ENCODE measurements at places on chromosomes 2 and 18. TPM values are rescaled to one million over a fixed set of nuclear protein-coding genes. Genes with fewer than 3 reads are reported as not detected.

ATG4B gene
- total RNA-seq, result 93.0 TPM

ABCG8 gene
- 1.6 TPM for total RNA-seq

DNA sequence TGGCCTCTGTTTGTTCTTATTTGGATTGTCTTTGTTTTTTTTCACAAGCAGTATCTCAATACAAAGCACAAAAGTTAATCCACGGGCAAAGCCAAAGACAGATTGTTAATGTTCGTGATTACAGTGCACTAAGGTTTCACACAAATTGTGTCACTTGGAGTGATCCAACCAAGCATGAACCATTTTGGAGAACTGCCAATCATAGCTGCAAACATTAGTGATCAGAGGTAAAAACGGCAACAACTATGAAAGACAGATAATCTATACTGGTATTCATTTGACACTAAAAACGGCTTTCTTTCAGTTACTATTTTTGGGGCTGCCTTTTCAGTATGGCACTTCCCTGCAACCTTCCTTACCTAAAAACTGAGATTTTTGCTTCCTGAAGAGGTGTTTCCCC is 213.1 kb upstream of the GULP1 start:
- DNase-seq, result no peak

DNA sequence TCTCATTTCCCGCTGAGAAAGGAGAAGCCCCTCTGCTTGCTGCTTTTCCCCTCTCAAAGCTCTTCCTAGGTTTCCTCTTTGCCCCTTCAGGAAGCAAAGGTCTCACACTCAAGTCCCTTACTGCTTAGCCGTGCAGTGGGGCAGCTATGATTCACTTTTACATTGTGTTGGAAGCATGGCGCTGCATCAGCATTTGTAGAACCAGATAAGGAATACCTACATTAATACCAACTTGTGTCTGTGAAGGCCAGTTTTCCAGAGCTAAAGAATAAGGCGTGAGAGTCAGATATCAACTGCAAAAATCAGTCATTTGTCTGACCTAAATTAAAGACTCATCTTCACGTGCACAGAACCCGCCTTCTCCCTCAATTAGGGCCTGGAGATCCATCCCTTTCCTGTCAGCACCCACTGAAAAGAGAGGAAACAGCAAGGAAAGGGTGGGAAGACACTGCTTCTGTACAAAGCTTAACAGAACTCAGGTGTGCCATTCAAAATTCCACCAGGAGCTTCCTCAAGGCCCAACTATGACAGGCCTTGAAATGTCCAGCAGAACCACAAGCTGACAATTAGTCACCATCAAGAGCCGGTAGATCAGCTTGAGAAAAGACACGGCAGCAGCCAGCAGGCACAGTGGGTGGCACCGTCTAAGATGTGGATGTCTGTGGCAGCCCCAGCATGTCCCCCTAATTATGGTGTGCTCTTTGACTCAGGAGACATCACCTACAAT is 16.1 kb upstream of the XDH start:
- no peak for DNase-seq

DNA sequence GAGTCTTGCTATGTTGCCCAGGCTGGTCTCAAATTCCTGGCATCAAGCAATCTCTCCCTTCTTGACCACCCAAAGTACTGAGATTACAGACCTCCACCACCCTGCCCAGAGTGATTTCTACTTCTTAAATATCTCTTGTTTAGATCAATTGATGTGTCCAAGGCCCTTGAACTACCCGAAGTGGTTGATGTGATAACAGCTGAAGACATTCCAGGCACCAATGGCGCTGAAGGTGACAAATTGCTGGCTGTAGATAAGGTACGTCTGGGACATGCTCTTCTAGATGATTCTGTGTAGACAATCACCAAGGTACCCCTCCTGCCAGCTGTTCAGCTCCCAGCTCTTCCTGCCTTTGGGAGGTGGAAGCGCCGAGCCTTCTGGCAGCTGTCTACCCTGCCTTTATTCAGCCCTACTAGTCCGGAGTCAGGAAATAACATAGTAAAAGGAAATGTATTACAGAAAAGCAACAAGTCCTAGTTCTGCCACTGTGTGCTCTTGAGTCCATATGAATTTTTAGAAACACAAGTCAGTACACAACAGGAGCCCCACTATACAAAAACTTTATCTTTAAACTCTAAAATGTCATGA is 61.3 kb upstream of the BZW1 start:
- no peak for DNase-seq

GRCh38 chr2:182715121-182715891 is 751 bp upstream of the DNAJC10 start:
- no peak for DNase-seq

- no peak for DNase-seq
Measured at GRCh38 chr18:74062037-74062436, 85.6 kb downstream of the FBXO15 start.

- no peak for DNase-seq
Measured at GRCh38 chr2:72916743-72917137, 579 bp upstream of the EMX1 start.

DNA sequence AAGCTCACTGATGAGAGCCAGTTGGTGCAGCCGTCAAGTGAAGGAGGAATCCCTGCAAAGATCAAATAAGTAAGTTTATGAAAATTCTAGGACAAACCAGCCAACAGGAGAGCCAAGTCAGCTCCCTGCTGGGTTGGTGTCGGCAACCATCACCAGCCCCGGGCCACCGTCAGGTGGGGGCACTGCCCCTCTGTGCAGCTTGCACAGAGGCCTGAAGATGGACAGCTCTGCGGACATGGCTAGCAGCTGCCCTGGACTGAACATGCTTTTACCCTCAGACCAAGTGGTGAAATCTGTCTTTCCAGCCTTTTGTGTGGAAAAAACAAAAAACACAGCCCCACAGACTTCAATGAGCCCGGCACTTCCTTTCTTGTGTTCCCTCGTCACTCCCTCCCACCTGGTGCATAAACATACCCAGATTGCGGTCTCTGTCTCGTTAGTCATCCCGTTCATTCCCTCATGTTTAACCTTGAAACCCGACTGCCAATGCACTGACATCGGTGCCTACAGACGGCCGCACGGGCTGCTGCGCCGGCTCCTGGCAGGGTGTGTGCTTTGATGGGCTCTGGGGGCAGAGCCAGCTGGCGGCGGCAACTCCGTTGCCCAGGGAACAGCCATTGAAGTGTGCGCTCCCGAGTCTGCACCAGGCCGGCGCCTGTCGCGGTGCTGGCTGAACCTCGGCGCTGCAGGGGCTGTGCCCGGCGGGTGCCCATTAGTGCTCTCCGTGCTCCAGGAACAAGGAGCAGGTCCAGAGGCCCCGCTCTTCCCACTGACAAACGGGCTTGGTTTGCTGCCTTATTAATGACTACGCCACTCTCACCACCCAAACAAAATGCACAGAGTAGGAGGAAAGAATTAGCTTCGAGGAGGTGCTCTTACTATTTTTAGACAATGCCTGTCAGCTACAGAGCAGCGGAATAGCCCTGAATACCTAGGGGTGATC is 95.3 kb downstream of the EIPR1 start:
- no peak for DNase-seq
